GM04504 (cell line): ENCODE measurements at places on chromosomes 5 and 9.

- no peak for DNase-seq
Measured at GRCh38 chr5:113719549-113719948, 206.1 kb downstream of the YTHDC2 start.

DNA sequence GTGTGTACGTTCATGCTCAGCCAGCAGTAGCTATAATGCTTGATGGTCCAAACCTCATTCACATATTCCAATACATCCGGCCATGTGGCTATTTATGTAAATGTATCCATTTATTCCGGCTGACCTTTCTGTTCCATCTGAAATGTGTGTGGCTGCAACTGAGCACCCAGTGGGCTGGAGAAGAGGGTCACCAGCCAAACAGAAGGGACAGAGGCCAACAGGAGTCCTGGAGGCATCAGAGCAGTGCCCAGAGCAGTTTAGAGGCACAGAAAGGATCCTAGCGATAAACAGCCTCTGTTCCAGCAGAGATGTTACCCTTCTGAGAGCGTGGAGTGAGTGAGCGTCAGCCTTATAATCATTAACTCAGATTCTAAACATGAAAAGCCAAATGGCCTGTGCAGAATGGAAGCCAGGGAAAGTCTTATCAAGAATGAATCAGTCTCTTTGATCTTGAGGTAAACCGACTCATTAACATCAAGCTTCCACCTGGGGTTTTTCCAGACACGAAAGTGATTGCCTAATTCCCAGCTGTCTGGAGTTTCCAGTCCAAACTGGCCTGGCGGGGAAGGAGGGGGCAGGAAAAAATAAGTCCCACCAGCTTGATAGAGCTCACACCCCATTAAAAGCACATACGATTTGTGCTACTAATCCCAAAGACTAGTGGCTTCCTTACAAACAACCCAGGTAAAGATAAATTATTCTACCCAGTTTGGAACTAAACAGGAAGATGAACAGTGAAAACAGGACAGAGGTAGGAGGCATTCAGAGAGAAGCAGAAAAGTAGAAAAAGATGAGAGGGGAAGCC is 55.7 kb downstream of the SUSD1 start:
- no peak for DNase-seq

DNA sequence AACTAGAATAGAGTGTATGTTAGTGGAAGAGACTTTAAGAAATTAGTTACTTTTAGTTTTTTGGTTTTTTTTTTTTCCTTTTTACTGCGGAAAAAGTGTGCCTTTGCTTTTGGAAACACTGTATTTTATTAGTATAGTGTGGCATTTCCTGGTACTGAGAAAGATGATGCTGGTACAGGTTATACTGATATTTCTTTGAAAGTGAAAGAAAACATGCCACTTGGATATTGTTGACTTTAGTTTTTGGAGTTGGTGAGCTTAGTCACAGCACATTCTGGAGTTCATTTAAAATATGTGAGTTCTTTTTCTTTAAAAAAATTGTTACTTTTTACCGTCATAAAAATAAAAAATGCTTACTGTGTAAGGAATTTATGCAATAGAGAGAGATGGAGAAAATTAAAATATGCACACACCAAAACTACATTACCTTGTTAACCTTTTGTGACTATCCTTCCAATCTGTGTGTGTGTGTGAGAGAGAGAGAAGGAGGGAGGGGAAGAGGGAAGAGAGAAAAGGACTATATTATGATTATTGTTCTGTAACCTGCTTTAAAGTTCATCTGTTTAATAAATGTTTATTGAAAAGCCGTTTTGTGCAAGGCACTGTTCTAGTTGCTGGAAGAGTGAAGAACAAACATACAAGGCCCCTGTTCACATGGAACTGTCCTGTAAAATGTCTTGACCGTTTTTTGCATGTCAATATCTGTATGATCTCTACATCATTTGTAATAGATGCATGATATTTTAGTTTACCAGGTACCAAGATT is 1.9 kb downstream of the UGCG start:
- no peak for DNase-seq

DNA sequence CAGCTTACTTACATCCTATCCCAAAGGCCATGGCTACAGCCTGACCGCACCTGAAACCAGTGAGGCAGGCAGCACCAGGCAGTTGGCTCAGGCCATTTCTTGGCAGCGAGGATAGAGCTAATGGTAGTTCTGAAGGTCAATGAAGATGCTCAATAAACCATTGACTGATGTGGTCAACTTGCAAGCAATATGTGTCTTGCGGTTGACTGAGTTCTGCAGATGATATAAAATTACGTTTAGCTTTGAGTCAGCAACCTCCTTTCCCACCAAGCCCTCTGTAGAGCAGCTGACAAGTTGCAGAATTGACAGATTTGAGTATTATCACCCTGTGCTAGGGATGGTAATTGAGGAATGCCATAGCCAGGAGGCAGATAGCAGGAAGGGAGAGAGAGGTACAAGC is 189.0 kb upstream of the PUM3 start:
- DNase-seq = no peak

DNA sequence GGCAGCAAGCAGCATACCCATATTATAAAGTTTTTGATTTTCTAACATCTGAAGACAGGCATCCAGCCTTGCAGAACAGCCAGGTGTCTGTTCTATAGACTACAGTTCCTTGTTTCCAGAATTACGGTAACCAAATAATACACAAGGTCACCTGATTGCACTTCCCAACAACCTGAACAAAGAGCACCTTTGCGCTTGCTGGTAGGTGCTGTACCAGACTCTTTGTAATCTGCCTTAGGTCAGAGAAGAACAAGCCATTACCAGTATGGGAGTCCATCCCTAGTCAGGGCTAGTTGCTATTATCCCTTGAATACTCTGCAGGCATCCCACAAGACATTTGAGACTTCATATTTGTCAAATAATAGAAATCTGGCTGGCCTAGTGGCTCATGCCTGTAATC is 256.2 kb downstream of the ARRDC3 start:
- no peak for DNase-seq

GRCh38 chr5:113505181-113505580 is 8.3 kb upstream of the YTHDC2 start:
- DNase-seq = no peak

GRCh38 chr5:179978792-179979191 is 71.1 kb upstream of the TBC1D9B start:
- no peak for DNase-seq

- DNase-seq = no peak
Measured at GRCh38 chr9:27280860-27281259, 16.1 kb downstream of the EQTN start.

- no peak for DNase-seq
Measured at GRCh38 chr9:129052592-129052991, 16.2 kb downstream of the MIGA2 start.

DNA sequence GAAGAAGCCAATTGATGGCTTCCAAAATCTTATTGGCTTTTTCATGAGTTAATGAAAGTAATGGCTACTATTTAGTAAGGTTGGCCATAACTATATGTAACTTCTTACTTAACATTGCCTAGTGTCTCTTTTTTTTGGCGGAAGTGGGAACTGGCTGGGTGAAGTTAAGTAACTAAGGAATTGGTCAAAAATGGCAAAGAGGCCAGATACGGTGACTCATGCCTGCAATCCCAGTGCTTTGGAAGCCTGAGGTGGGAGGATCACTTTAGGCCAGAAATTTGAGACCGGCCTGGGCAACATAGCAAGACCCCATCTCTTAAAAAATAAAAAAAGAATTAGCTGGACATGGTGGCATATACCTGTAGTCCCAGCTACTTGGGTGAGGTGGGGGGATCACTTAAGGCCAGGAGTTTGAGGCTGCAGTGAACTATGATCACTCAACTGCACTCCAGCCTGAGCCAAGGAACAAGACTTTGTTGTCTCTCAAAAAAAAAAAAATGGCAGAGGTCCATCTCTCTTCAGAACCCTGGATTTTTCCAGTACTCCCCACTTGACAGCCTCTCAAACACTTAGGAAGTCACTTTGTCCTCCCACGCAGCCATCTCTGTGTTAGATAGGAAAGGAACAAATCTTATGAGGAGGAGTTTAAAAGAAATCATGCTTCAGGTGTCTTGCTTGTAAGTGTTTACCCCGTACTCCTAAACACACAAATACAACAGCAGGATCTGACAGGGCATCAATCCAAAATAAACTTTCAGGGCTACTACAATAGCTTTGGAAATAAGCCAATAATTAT is 75.7 kb downstream of the TEK start:
- no peak for DNase-seq

GRCh38 chr9:78612091-78612490 is 315.2 kb downstream of the PSAT1 start:
- DNase-seq = no peak

DNA sequence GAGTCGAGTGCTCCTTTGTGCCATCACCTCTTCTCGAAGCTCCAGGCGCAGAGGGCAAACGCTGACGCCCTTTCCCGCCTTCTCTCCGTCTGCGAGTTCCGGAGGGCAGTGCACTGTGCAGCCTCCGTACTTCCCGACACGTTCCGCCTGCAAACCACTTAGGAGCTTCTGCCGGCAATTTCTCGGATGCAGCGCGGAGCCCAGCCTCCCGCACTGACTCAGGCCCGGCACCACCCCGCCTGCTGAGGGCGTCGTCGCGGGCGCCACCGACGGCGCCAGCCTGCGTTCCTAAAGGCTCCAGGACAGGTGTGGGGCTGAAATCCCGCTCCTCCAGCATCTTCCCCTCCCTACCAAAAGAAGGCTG is 9.3 kb upstream of the TRIM36 start:
- no peak for DNase-seq

DNA sequence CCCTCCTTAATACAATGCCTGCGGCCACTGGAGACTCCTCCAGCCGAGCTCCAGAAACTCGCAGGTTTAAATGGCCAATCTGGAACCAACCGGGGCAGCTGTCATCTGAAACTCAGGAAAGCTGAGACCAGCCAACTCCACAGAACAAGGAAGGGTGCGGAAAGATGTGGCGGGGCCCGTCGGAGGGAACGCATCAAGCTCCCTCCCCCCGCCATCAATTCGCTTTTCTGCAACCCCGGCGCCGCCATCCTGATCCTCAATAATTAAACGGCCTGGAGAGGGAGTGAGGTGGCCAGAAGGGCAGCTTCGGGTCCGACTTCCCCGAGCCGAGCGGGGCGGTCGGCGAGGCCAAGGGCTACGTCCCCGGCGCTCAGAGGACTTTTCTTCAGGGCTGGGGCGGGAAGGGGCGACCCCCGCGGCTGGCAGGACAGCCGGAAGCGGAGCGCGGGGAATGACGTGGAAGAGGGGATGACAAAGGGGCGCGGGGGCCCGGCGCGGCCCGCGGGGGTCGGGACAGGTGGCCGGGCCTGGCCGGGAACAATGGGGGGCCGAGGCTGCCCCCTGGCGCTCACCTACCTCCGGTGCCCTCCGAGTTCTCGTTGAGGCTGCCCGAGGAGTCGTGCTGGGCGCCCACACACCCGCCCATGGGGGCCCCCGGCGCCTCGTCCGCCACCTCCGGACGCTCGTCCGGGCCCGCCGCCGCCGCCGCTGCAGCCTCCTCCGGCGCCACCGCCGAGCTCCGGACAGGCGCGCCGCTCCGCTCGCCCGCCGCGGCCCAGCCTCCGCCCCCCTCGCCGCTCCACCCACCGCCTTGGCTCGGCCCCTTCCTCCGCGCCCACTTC is at the start of gene UBTD2:
UBTD2 (minus strand) TSS at position 745 of the 842 bp plus-strand sequence; CDS start at position 646, 99 bp downstream.
- DNase-seq = no peak

- DNase-seq = no peak
Measured at GRCh38 chr5:101253096-101253495, 350.0 kb upstream of the ST8SIA4 start.

- no peak for DNase-seq
Measured at GRCh38 chr9:13567833-13568232, 288.3 kb upstream of the MPDZ start.

- DNase-seq = no peak
Measured at GRCh38 chr5:1401536-1402138, 43.6 kb downstream of the SLC6A3 start.

GRCh38 chr5:35988529-35988928 is 2.7 kb downstream of the UGT3A1 start:
- no peak for DNase-seq

DNA sequence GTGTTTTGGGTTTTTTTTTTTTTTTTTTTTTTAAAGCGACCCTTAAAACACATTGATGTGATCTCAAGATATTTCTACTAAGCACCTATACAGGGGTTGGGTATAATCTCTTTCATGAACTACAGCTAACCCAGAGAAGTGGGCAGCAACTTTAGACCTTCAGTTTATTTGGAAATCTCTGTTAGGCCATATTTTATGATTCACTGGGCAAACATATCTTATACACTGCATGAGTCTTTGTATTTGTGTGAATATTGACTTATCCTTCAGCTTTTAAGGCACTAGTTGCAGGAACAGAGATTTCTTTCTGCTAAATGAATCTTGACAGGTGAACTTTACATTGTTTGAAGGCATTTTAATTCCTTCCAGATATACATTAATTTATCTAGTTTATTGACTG is 194.4 kb downstream of the ARRDC3 start:
- no peak for DNase-seq

DNA sequence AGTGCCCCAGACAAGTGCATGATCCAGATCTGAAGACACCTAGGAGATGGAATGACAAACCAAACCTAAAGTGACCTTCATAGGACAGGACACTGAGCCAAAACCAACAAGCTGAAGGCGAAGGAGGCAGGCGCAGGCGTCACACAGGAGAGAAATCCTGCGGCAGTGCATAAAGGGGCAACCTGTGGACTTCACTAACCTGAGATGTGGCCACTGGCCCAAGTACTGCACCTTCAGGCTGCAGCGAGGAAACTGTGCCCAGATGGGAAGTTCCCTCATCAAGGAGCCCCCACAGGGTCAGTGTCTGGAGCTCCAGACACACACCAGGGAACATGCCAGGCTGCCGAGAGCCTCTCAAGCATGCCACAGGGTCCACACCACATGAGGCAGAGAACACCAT is 3.7 kb downstream of the IPPK start:
- DNase-seq = no peak

DNA sequence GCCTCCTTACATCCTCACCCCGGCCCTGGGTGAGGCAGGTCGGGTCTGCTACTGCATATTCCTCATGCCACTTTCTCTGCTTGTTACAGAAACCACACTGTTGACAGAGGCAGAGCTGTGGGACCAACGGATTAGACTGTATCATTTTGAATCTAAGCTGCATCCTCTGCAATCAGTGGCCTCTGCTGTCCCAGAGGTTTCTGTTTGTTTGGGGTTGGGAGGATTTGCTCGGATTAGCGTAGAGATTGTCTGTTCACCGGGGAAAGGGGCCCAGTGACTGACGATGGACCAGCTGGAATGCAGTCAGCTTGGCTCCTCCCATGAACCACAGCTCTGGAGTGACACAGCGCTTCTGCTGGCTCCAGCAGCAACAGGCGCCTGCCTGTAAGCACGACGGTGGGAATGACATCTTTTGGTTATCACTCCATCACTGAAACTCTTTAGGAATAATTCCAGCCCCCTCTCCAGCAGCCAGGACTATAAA is 37.3 kb upstream of the ADRA1B start:
- DNase-seq = peak; percentile 69

DNA sequence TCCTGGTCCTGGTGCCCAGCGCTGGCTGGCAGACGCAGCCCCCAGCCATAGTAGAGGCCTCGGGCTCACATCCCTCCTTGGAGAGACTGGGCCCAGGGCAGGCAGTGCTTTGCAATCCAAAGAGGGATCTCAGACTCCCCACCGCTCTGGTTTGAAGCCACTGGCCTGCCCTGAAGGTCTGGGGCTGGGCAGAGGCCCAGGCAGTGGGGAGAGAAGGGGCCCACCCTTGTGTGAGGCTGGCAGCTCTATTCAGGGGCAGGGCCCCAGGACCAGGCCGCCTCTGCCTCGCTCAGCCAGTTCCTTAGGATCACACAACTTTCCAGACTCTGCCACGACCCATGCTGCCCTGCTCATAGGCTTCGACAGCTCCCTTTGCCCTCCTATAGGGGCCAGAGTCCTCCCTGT is 10.7 kb upstream of the SEC16A start:
- no peak for DNase-seq

- no peak for DNase-seq
Measured at GRCh38 chr5:157106630-157107461, 2.0 kb downstream of the HAVCR2 start.
